Frontal cortex (tissue), 4 donors: ENCODE measurements at places on chromosomes 11 and 22.

- peak; percentile 83 for DNase-seq
These were observed 18.0 kb downstream of the CREB3L1 start for GRCh38 chr11:46295312-46296058.

GRCh38 chr11:27696961-27697360 lies 3.3 kb downstream of the BDNF start:
- DNase-seq: no peak

DNA sequence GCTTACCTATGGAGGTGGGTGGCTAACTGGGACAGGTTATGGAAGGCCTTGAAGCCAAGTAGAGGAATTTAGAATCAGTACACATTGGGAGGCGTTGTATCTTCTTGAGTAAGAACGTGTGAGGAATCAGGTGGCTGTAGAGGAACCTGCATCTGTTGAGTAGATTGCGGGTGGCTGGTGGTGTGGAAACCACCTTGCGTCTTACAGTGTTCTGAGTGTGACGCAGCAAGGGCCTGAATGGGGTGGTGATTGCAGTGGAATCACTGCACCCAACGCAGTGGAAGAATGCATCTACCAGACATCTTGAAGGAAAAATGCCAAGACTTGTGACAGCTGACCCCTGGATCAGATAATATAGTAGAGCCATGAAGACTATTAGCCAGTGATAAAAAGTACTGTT lies 110.8 kb upstream of the NNMT start:
- no peak for DNase-seq

DNA sequence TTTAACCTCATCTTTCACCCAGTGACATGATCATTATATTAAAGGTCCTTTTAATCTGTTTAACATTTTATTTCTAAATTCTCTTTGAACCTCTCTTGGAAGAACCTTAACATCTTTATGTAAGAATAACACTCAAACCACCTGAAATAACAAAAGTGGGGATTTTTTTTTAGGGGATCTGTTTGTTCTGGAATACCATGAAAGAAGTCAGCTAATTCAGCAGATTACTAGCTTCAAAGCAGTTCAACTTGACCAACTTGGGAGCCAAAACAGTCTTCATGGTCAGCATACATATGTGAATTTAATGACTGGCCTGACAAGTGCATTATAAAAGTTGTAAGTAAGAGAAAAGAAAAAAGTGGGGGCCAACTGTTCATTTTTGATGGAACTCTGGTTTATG lies 52.3 kb downstream of the CCDC34 start:
- no peak for DNase-seq

DNA sequence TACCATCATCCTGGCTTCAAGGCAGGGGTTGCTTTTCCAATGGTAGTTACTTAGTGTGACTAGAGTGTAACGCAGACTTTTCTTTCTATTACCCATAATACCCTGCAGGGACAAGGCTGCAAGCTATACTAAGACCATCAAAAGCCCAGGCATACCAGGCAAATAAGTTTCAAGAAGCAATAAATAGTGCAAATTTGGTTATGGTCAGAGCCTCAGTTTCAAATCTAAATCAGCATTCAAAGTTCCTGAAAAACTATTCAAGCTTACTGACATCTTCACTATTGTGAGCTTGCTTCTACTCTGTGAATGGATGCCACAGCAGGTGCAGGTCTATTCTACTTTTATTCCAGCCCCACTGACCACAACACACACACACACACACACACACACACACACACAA lies 2.5 kb upstream of the HBB start:
- no peak for DNase-seq

DNA sequence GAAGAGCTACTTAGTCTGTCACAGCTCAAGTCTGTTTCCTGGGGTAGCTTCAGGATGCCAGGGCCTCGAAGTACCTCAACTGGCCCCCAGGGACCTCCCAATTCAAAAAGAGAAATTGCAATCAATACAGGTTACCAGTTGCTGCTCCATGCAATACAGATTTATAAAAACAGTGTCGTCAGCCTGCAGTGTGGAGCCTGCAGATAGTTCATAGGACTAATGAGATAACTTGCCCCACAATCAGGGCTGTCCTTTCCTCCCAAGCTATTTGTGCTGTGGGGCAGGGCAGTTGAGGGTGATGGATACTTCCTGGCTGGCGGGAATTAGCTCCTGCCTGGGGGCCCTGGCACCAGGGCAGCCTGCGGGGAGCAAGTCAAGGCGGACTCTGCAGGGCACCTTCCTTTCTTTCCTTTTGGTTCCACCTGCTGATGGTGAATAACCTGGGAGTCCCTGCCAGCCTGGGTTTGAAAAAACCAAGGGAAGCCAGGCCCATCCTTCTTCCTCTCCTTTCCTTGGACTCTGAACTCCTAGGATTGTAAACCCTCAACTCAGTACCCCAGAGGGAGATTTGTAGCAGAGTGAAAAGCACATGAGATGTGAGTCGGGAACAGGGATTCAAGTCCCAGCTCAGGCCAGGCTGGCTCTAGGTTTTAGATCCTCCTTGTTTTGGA lies 216.6 kb downstream of the CEP164 start:
- DNase-seq: no peak

DNA sequence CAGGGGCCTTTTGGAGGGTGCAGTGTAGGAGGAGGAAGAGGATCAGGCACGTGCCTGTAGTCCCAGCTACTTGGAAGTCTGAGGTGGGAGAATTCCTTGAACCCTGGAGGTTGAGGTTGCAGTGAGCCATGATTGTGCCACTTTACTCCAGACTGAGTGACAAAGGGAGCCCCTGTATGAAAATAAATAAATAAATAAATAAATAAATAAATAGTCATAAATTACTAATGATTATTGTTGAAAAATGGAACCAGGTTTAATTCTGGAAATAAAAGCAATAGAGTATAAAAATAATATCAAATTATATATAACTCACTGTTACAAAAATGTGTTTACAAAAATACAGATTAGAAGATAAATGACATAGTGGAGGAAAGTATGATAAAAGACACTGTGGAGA lies 37.9 kb downstream of the GRIA4 start:
- no peak for DNase-seq

GRCh38 chr22:49755631-49756001 lies 72.1 kb downstream of the BRD1 start:
- no peak for DNase-seq

- DNase-seq: peak; percentile 77
These were observed 27.8 kb downstream of the RELT start for GRCh38 chr11:73404048-73404447.

GRCh38 chr11:117925198-117925925 lies 3.8 kb downstream of the TMPRSS13 start:
- DNase-seq: no peak

DNA sequence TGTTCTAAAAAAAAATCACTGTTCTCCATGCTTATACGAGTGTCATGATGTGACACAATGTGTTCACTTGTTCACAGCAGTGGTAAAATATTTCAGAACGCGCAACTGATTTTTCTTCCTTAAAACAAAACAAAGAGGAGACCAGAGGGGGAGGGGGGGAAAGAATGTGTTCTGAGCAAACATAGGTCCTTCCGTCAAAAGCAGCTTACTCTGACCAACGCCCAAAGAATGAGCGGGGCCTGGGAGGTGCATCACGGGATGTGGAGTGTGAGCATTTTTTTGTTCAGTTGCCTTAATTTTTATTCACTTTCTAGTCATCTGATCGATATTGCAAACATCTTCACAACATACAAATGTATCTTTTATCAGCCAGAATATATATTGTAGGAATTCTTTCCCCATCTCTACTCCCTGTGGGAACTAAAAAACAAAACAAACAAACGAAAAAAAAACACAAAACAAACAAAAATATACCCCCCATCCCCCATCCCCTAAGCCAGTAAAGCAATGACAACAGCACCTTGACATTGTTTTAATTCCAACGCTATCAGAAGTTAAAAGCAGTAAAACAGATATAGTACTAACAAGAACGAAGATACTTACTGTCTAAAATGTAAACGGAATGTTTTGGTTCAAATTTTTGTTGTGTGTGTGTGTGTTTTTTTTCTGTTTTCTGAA lies 43.3 kb downstream of the BDNF start:
- no peak for DNase-seq

- no peak for DNase-seq
These were observed 10.6 kb upstream of the SPI1 start for GRCh38 chr11:47388697-47389576.

DNA sequence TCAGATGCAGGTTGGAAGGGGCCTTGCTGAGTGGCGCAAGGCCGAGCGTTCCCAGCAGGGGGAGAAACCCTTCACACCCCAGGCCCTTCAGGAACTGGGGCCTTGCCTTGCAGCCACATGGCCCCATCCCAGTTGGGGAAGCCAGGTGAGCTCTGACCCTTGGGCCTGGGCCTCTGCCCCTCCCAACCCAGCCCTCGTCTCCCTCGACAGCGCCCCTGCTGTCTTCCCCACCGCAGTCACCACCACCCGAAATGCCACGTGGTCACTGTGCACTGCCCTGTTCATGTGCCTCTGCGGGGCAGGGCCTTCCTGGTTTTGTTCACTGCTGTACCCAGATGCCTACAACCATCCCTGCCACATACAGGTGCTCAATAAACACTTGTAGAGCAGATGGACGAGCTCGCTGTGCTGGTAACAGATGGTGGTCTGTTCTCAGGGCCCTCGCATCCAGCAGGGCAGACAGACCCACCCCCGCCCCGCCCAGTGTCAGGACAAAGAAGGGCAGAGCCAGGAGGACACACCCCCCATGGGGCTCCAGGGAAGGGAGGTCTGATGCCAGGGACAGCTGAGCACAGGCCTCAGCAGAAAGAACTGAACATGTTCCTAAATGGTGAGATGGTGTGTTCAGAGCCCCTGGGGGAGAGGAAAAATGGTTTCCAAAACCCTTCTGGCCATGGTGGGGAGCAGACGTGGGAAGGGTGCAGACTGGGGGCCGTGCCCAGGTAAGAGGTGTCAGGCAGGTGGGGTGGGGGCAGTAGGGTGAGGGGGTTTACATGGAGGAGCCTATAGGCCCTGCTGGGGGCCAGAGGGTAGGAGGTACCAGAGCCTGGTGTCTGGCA lies 3.7 kb downstream of the POLR2L start:
- no peak for DNase-seq

GRCh38 chr22:35305525-35306070 lies 5.9 kb downstream of the TOM1 start:
- DNase-seq: no peak

DNA sequence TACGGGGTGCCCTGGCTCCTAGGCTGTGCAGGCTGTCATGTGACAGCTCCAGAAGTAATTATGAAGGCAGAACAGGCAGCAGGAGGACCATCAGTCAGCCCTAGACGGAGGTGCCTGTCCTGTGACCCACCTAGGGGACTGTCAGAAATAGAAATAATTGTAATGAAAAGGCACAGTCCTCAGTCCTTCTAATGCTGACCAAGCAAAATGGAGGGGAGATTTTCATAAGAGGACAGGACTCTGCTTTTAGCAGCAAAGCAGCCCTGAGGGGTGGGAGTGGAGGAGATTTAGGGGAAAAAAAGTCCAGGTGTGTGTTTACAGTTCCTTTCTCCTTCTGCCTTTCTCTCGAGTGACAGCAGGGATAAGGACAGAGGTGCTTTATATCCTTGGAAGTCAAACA lies 108.3 kb upstream of the KIRREL3 start:
- no peak for DNase-seq
